ENCODE measurements at places on chromosomes 12 and 14. TPM values are rescaled to one million over a fixed set of nuclear protein-coding genes. Genes with fewer than 3 reads are reported as not detected.

The ANKRD33 gene
- not detected for total RNA-seq

The GPR132 gene
- 24.6 TPM for total RNA-seq

The VPS37B gene
- total RNA-seq, result 12.7 TPM

The KRT85 gene
- total RNA-seq, result not detected

The GALNT16 gene
- total RNA-seq, result 0.02 TPM

The SLC16A7 gene
- 40.0 TPM for total RNA-seq

The AKAP6 gene
- total RNA-seq, result 0.21 TPM

The PRORP gene
- 34.1 TPM for total RNA-seq

The KERA gene
- not detected for total RNA-seq

The TMTC3 gene
- 7.1 TPM for total RNA-seq

GRCh38 chr12:104702565-104703139 is 245.9 kb downstream of the CHST11 start:
- DNase-seq, result no peak

DNA sequence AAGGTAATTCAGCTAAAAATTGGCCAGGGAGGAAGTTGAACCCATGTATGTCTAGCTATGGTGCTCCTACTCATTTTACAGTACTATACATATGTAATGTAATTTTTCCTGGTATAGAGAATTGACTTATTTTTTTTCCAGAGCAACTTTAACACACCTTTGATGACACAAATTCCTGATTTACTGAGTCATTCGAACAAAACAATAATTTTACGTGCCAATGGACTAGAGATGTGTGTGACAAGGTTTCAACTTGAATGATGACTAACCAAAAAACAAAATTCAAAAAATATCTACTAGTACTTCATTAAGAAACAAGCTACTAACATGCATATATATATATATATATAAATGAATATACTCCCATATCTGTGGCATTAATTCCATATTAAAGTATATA is 180.5 kb downstream of the KITLG start:
- no peak for DNase-seq

- no peak for DNase-seq
These were observed 1.9 kb downstream of the CACNA2D4 start for GRCh38 chr12:1916371-1917171.

DNA sequence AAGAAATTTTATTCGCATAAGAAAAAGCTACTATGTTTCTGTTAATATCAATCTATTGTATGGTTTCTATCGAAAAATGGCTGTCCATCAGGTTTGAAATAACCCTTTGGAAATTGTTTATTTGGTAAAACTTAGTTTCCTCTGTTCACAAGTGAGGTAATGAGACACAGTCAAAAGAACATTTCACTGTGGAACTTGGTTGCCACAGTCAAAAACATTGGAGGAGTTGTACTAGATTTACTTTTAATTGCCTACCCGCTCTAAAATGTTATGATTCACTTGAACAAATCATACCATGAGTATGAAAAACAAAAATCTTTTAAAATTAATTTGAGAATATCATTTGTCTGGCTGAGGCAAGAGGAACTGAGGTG is 46.5 kb downstream of the ITPR2 start:
- DNase-seq, result no peak

GRCh38 chr12:179131-179884 is 34.6 kb downstream of the SLC6A12 start:
- DNase-seq, result no peak

DNA sequence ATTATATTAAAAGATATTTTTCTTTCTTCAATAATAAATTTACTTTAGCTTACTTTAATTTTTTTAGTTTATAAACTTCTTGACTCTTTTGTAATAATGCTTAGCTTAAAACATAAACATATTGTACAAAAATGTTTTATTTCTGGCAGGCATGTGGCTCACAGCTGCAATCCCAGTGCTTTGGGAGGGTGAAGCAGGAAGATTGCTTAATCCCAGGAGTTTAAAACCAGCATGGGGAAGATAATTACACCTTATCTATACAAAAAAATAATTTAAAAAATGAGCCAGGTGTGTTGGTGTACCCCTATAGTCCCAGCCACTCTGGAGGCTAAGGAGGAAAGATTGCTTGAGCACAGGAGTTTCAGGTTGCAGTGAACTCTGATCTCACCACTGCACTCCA is 120.7 kb downstream of the GPHN start:
- DNase-seq, result no peak

DNA sequence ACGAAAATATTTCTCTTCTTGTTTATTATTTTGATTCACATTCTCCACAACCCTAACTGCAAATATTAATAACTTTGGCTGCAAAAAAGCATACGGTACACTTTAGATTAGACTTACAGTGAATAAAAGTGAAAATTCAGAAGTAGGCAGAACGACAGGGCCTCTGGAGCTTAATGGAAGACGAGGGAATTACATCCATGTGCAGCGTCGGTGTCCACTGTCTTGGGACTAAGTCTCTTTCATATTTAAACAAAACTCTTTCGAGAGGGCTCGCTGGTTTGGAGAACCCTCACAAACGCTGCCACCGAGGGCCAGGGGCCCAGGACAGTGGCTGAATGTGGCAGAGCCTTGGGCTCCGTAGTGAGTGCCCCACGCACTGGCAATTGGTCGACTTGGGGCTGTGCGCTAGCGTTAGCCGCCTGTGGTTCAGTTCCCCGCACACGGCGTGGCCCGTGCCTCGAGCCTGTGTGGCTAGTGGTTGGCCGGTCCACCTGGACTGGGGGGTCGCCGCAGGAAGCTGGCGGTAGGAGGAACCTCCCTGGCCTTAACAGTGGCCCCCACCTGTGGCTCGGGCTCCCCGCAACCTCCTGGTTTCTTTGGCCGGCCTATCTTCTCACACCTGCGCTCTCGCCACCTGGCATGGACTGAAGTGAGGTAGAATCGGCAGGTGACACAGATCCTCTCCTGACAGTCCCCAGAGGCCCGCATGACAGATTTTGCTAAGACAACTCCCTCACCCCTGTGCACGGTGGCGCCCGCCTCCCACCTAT is 739 bp upstream of the PAX9 start:
- no peak for DNase-seq

DNA sequence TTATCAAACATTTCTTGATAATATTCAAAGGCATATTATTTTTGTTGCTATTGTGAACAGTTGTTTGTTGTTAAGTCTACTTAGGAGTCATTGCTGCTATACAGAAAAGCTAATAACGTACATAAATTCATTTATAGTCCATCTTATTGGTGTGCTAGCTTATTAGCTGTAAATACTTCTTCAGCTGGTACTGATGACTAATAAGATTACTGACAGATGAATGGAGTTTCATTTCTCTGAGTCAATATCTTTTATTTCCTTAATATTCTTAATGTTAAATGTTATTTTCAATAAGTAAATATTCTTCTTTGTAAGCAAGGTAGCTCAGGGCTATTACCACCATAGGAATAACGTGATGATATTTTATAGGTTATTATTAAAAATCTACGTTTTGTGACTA is 139.4 kb upstream of the SLCO1C1 start:
- no peak for DNase-seq

DNA sequence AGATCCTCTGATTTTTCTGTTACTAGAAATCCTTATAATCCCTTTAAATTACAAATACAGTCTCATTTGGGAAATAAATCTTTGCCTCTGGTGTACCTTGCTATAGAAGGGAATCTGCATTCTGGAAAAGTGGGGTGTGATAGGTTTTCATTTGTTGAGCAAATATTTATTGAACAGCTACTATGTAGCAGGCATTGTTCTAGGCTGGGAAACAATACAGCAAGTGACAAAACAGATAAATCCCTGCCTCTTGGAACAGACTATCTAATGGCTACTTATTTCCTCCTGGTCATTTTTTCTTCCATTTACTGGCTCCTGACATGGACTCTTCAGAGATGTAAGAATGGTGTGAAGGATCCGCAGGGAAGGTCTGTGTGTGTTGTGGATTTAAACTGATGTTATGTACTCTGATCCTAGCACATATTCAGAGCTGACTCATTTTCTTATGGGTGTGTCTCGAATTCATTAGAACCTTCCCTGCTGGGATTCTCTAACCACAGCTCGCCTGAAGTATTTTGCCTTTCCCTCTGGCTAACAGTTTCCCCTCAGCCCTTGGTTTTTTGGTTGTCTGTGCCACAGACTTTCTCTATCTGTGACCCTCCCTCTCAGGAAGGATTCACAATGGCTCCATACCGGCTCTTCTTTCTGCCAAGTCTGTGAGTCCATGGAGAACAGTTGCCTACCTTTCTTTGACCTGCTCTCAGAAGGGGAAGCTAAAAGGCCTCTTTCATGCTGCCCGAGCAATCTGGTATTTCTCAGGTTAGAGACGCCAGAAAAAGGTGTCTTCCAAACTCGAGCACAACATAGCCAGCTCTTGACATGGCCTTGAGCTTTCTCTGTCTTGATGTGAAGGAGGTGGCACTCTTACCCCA is 53.7 kb downstream of the TMTC2 start:
- DNase-seq, result no peak

GRCh38 chr12:45878630-45879255 is 111.6 kb downstream of the SCAF11 start:
- DNase-seq, result peak; percentile 16

DNA sequence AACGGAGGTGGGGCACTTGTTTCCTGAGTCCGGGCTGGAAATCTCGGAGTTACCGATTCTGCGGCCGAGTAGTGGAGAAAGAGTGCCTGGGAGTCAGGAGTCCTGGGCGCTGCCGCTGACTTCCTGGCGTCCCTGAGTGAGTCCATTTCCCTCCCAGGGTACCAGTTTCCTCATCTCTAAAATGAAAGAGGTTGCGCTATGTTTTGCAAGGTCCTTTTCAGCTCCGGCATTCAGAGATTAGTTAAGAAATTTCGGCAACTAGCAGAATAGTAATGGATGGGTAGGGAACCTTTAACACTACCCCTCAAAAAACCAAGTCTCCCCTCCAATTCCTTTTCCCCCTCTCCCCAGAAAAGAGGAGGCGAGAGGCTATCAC is 724 bp downstream of the BLOC1S1 start:
- no peak for DNase-seq

- no peak for DNase-seq
These were observed 249.1 kb upstream of the PPFIA2 start for GRCh38 chr12:82008251-82008650.

All from activated T-helper 1 cell treated with anti-CD3 and anti-CD28 coated beads, Interleukin-12 subunit alpha, Interleukin-12 subunit beta, Interleukin-2, Interleukin-4 antibody, amounts not matched to agents 30 ng/mL and 10 ng/mL and 1 ng/mL, durations not matched to agents 14 hours and 24 hours and 36 hours (primary cell).